Head of caudate nucleus (tissue), 42 donors: ENCODE measurements at places on chromosomes 5 and 9.

- DNase-seq, result no peak
These were observed 10.9 kb downstream of the RAPGEF1 start for GRCh38 chr9:131728961-131729360.

- DNase-seq, result no peak
These were observed 584.4 kb upstream of the ACO1 start for GRCh38 chr9:31799953-31800609.

DNA sequence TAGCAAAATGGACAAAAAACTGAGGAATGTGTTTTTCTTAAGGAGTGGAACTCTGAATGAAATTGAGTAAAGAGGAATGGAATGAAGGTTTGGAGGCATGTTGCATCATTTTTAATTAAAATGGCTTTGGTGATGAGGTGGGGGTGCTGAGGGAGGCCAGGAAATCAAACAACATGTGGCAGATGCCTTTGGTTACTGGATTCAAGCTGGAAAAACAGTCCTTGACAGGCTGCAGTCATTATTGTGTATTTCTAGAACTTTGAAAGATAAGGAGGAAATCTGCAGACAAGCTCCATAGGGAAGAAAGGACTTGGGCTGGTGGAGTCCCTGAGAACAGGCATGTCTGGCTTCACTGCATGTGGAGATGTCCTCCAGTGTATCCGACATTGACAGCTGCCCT lies 203.5 kb upstream of the HAPLN1 start:
- no peak for DNase-seq

- DNase-seq, result no peak
These were observed 145.0 kb downstream of the SLC12A2 start for GRCh38 chr5:128228521-128228920.

DNA sequence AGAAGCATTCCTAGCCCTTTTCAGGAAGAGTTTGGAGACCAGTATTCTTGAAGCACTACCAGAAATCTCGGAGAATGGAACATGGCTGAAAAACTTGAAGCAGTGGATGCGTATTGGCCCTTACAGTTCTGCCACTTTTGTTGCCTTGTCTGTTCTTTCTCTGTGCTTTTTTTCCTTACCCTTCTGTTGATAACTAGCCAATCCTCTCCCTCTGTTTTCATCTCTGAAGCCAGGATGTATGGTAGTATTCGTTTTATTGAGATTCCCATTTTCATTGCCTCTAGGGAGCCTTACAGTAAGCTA lies 564 bp upstream of the CCNH start:
- DNase-seq, result no peak

DNA sequence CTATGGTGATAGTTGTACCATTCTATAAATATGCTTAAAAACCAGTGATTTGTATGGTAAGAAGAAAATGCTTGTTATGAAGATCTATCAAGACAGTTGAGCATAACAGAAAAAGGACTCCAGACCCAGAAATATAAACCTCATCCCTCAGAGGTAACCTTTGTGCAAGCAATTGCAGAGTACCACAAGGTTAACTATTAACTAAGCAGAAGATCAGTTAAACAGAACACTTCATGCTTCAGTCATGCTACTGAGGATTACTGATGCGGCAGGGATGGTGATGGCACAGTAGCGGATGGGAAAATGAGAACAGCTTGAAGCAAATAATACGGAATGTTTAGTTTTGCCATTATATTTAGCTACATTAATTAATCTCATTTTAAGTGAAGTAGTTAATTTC lies 45.5 kb downstream of the IARS1 start:
- no peak for DNase-seq

GRCh38 chr9:91158286-91158685 lies 203.4 kb downstream of the AUH start:
- no peak for DNase-seq
